Stimulated activated CD8-positive, alpha-beta memory T cell treated with anti-CD3 and anti-CD28 coated beads, Interleukin-15, amount 100 ng/mL, for 24 hours (primary cell): ENCODE measurements at places on chromosomes 11 and 22.

DNA sequence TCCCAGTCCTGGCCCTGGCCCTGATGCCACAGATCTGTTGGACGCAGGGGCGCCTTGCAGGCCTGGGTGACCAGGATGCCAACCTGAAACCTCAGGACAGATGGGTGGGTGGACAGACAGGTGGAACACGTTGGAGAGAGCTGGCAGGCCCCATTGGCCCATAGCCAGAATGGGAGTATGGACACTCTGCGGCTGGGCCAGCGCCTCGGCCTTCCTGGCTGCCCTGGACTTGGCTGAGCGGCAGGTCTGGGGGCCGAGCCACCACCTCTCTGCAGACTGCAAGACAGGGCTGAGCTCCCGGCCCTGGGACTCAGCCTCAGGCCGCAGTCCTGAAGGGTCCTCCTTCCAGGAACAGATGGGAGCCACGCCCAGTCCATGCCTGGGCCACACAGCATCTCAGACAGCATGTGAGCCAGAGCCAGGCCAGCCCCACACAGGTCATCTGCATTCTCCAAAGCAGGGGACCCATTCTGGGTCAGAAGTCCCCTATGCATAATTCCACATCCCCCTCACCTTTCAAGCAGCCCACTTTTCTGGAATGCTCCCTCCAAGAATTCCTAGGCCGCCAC is 14.1 kb downstream of the WNT7B start:
- no peak for DNase-seq

DNA sequence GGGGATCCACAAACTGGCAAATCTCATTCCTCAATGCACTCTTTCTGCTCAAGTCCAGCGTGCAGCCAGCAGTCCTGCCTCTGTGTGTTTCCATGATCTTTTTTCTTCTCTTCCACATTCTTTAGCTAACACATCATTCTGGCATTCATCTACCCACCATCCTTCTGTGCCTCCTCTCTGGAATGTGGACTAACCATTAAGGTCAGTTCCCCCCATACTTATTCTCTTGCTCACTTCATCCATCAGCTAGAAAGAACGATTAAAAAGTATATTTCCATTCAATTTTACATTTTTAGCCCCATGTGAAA is 7.8 kb downstream of the KIRREL3 start:
- DNase-seq, result no peak

GRCh38 chr11:75626889-75627529 is 41.8 kb downstream of the MAP6 start:
- DNase-seq, result no peak

- no peak for DNase-seq
These were observed 27.9 kb downstream of the KCNC1 start for GRCh38 chr11:17762309-17762974.

DNA sequence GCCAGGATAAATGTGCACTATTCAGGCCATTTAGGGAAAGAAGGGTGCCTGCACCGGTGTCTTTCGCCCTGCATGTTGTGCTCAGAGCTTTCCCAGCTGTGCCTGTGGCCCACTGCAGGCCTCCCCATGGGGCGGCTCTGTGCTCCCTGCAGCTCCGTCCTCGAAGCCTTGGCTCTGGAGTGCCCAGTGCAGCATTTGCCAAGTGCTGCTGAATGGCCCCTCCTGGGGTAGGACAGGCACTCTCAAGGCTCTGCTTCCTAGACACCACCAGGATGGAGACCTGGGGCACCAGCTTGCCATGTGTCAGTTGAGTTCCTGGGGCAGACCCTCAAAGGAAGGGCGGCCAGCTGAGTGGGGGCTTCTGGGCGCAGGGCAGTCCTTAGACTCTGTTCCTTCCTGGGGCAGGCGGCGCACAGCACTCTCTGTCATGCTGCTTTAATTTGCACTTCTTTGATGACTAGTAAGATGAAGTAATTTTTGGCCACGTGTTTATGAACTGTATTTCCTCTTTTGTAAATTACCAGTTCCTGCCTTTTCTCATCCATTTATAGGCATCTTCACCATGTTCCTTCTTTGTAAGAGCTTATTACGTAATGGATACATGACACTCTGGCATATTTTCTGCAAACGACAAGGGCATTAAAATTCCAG is 32.1 kb upstream of the GNB1L start:
- no peak for DNase-seq

GRCh38 chr22:23742505-23743264 is 8.2 kb downstream of the ZNF70 start:
- DNase-seq, result no peak

- DNase-seq, result no peak
These were observed 16.4 kb upstream of the UPK3A start for GRCh38 chr22:45268167-45268957.

DNA sequence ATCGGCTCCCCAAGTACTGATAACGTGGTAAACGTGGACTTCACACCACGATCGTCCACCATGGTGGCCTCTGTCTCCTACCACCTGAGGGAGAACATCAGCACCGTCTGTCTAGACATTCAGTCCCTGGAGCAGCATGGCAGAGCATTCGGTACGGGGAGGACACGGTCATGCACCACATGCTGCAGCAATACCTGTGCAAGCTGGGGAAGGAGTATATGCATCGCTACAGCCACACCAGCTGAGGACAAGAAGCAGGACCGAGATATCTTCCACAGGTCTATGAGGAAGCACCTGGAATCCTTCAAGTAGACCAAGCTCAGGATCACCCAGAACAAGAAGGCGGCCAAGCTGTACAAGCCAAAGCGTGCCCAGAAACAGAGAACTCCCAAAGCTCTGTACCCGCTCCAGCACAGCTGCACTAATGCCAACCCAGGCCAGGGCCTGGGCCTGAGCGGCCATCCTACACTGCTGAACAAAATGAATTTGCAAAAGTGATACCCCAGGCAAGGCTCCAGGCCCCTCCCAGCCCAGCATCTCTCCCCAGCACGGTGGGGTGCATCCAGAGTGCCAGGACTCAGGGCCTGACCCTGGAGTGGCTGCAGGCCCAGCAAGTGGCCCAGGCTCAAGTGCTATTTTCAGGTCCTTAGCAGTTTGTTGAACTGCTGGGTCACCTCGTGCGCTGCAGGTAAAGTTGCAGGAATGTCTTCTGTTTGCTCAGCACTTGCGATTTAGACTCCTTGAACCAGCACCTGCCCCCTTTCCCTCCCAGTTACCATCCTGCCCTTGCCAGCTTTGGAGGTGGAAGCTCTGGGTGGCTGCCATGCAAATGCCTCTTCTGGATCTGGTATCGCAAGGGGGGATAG is 119.3 kb upstream of the SERPIND1 start:
- no peak for DNase-seq

GRCh38 chr11:59254286-59254685 is 41.6 kb upstream of the MPEG1 start:
- no peak for DNase-seq

GRCh38 chr11:118439646-118440045 is 3.4 kb downstream of the KMT2A start:
- DNase-seq, result no peak

DNA sequence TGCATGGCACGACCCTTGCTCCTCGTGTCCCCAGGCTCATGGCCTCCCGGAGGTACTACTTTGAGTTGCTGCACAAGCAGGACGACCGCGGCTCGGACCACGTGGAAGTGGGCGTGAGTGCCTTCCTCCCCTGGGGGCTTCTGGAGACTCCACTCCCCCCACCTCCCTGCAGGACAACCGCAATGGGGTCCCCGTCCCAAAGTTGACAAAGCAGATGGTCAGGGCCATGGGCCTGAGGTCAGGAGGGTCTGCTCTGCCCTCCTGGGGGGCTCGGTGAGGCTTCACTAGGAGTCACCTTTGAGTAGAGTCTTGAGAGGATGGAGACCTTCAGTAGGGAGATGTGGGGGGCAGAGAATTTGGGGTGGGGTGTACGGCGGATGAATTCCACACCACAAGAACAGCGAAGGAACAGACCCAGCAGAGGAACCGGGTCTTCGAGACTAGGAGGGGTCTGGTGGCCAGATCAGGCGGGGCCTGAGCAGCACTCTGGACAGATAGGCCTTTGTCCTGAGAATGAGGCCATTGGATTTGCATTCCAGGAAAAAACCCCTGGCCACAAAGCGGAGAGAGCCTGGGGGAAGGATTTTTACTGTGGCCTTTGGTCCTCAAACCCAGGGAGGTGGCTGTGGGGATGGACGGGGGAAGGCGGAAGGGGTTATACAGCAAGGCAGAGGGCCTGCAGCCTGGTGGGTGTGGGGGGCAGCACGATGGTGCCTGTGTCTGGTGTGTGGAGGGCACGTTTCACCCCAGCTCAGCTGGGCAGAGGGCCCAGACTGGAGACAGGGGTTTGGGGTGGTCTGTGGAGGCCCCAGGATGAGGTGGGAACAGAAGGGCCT is 4.6 kb downstream of the B4GALNT4 start:
- no peak for DNase-seq

- DNase-seq, result no peak
These were observed 650 bp downstream of the GUCY1A2 start for GRCh38 chr11:107017433-107018218.

DNA sequence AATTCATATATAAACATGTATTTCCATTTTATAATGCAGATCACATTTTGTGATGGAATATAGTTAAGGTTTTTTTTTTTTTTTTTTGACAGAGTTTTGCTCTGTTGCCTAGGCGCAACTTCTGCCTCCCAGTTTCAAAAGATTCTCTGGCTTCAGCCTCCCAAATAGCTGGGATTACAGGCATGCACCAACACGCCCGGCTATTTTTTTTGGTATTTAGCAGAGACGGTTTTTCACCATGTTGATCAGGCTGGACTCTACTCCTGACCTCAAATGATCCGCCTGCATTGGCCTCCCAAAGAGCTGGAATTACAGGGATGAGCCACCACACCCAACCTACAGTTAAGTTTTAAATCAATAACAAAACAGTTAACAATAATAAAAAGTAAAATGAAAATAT is 18.8 kb downstream of the XKR3 start:
- no peak for DNase-seq

DNA sequence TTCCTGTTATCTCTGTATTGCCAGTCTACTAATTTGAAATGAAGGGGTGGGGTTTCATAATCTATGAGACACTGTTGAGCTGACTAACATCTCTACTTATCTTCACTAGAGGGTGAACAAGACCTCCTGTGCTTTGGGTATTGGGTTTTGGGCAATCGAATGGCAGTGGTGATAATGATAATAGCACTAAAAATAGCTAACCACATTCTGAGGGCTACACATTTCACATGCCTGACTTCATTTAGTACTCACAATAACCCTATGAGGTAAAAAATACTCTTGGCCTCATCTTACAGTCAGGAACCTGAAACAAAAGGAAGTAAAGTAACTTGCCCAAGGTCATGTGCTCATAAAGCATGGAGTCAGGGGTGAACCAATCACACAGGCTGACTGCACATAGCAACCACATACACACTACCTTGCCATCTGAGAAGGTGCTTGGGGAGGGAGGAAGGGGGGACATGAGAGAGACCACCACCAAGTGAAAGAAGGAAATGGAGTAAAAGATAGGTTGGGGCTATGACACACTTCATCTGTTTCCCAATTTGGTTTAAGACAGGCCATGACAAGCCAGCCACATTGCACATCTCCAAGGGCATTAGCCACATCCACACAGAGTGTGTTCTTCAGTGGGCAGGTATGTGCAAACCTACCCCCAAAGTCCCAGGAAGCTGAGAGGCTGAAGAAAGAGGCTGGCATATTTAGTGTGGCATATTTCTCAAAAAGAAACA is 387.6 kb upstream of the DDI1 start:
- no peak for DNase-seq

- DNase-seq, result no peak
These were observed at the start of gene SLC37A2 for GRCh38 chr11:125062931-125063428. SLC37A2 (plus strand) TSS chr11:125063305; CDS start chr11:125063368, 63 bp downstream.

- DNase-seq, result peak; percentile 37
These were observed 4.5 kb upstream of the TIMP3 start for GRCh38 chr22:32796865-32797573.

GRCh38 chr11:103729617-103730016 is 306.8 kb upstream of the DDI1 start:
- DNase-seq, result no peak

GRCh38 chr22:39738746-39739145 is 154.8 kb downstream of the ENTHD1 start:
- no peak for DNase-seq

GRCh38 chr11:102457865-102458264 is 5.3 kb upstream of the TMEM123 start:
- no peak for DNase-seq

- no peak for DNase-seq
These were observed 145.1 kb downstream of the TBC1D22A start for GRCh38 chr22:46907241-46908215.

GRCh38 chr11:66686100-66686785 is 8.6 kb upstream of the RBM4B start:
- no peak for DNase-seq

DNA sequence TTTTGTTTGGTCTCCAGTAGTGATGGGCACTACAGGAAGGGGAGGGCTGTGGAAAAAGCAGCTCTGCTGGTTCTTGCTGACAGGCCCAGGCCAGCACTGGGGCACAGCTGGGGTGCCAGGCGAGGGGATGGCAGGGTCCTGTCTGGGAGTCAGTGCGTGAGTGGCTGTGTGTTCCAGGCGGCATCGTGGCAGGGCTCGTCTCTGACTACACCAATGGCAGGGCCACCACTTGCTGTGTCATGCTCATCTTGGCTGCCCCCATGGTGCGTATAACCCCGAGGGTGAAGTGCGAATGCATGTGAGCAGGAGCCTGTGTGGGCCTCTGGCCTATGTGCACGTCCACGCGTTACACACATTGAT is 20.9 kb downstream of the SLC37A2 start:
- no peak for DNase-seq

- no peak for DNase-seq
These were observed 12.3 kb downstream of the ENDOD1 start for GRCh38 chr11:95101935-95102334.

DNA sequence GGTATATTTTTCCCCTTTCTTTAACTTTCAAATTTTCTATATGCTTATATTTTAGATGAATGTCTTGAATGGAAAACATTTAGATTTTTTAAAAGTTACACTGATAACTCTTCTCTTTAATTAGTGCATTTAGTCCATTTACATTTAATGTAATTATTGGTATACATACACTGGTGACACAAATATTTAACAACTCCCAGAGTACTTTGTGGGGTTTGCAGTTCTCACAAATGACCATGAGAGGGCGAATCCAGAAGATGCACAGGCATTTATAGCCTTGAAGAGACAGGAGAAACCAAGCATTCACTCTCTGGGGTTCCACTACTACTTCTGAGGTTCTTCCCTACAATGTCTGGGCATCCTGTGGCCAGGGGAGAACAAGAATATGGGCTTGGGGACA is 125.1 kb downstream of the TIMP3 start:
- DNase-seq, result no peak

- DNase-seq, result no peak
These were observed 28.6 kb upstream of the RCE1 start for GRCh38 chr11:66814678-66815077.
